Right renal pelvis (tissue), 4 donors: ENCODE measurements at places on chromosomes 4 and X.

GRCh38 chr4:101960431-101960830 is 169.9 kb downstream of the BANK1 start:
- no peak for DNase-seq

- no peak for DNase-seq
Observed at GRCh38 chr4:174105202-174105601, 178.3 kb downstream of the FBXO8 start.

DNA sequence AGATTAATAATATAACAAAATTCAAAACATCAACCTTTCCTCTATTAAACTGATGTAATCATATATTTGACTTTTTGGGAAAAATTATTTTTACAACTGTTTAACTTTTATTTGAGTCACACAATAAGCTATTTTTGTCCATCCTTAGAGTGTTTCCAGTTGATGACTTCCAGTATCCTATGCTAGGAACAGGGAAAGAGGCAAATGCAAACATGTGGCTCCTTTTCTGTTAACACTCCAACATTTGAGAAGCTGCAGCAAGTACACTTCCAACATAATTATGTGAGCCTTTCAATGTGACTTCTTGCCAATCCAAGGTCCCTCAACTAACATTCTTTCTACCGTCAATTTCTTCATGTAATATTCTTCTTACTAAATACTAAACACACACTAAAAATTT is 117.7 kb downstream of the PPA2 start:
- no peak for DNase-seq

DNA sequence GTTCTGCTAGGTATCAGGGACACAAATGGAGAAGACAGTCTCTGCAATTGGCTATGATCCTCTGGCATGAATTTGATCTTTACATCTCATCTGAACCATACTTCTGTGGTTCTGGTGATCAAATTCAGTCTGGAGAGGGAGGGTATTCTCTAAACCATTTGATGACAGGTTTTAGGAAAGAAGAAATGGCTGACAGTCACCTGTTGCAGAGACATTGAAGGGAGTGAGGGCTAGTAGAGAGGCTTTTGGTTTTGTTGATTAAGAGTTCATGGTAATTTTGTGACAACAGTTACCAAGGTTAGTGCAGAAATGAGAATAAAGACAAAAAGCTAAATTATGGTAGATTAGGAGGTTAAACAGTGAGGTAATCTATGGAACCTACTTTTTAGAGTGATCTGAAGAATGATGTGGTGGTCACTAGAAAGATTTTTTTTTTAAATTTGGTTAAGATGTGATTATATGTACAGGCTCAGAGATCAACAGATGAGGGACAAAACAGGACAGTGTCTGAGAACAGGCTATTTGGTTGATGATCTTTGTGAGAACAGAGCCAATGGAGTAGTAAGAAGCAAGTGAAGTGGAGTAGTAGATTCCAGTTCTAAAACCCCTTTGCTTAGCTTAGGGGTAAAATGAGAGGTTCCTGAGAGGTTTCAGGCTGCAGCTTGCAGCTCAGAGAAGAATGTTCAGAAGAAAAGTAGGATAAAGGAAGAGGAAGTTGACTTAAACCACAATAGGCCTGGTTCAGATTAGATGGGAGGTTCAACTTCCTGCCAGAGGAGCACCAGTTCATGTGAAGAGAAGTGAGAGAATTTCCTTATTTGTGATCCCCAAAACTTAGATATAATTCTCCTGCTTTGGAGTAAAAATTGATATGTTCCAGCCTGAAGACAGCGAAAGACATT is 34.7 kb downstream of the VSIG4 start:
- DNase-seq: no peak

GRCh38 chr4:14783011-14783877 is 219.0 kb upstream of the CPEB2 start:
- DNase-seq: no peak

DNA sequence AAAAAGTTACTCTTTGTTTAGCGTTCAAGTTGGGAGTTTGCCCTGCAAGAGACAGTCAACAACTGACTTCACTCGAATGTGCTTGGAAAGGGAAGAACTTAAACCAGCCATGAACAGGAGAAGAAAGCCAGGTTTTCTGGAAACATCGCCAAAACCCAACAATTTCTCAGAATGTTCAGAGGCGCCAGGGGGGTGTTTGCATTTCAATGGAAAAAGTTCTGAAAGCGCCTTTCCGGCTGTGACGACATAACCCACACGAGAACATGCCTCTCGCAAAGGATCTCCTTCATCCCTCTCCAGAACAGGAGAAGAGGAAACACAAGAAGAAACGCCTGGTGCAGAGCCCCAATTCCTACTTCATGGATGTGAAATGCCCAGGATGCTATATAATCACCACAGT is 78.1 kb upstream of the ADGRA3 start:
- no peak for DNase-seq
